ENCODE measurements at places on chromosomes 6 and 20.

DNA sequence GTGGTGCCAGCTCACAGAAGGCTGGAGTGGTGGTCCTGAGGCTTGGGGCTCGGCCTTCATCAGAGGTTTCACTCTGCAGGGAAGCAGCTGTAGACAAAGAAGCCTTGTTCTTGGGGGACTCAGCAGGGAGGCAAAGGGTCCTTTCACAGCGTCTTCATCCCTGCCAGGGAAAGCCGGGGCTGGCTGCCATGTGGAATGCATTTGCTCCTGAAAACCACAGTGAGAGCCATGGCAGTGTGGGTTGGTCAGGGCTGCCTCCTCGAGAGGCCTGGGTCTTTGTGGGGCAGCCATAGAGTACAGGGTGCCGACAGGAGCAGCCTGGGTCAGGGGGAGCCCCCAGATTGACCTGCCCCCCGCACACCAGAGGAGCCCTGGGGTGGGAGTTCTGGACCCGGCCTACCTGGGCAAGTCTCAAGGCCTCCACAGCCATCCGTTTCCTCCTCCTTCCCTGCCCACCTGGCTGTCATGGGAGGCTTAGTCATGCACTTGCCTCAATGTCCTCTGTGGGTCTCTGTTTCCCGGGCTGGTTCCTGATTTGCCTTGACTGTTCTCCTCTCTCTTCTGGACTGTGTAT is 144.0 kb downstream of the CDC5L start:
- DNase-seq: no peak

DNA sequence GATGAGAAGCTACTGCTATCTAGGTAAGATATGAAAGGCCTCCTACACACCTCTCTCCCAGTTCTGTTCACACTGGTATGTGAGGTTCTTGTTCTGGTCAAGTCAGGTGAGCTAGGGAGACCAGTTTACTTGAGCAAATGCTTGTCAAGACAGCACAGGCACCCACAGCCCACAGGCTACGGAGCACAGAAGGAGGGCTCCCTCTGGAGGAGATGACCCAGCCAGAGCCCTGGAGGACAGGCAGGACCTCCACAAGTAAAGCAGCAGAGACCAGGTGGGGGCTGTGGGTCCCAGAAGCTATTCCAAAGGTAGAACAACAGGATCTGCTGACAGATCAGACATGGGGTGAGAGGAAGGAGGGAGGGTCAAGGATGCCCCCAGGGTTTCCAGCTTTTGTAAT is 13.2 kb downstream of the MMP24OS start:
- DNase-seq: no peak

- DNase-seq: no peak
Observed at GRCh38 chr6:43851204-43851865, 81.3 kb downstream of the VEGFA start.

- no peak for DNase-seq
Observed at GRCh38 chr6:20812776-20813175, 278.5 kb downstream of the CDKAL1 start.

DNA sequence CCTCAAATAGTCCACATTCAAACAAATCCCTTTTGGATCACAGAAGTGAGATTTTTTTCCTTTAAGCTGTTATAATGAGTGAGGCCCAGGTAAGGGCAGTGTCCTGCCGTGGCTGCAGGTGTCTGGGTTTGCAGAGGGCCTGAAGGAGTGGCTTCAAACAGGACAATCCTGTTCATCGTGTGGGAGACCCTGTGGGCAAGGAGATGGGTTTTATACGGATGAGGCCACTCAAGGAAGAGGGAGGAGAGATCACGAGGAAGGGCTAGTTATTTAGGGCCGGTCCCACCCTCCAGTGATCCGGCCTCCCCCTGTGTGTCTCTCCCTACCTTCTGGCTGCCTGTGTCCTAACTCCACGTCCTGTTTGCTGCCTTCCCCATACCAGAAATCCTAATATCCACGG is 33.8 kb downstream of the PPP1R14C start:
- DNase-seq: no peak

DNA sequence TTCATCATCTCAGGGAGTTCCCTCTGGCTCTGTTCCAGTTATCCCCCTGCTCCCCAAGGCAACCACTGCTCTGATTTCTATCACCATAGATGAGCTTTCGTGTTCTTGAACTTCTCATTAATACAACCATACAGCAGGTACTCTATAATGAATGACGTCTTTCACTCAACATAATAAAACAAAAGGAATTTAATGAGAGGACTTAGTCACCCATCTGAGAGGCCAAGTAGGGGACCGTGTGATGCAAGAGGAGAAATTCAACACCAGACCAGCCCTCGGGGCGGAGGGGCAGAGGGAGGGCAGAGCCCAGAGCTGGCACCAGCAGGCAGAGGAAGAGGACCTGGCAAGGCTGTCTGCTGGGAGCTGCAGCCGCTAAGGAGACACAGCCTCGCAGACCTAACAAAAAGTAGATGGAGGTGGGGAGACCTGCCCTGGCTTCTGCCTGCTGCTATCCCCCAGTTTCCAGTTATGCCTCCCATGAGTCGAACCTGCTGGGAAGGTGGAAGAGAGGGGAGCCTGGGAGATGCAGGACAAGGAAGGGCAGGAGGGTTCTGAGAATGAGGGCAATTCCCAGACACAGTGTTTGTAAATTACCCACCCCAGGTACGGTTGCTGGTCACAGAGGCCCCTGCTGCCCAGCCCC is 13.8 kb downstream of the CCN5 start:
- DNase-seq: peak; percentile 91

DNA sequence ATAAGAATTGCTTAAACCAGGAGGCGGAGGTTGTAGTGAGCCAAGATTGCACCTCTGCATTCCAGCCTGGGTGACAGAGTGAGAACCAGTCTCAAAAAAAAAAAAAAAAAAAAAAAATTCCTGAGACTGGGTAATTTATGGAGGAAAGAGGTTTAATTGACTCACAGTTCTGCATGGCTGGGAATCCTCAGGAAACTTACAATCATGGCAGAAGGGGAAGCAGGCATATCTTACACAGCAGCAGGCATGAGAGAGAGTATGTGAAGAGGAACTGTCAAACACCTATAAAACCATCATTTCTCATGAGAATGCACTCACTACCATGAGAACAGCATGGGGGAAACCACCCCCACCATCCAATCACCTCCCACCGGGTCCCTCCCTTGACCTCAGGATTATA is 1.8 kb upstream of the FKBP1A start:
- no peak for DNase-seq

GRCh38 chr6:44737829-44738528 is 350.5 kb downstream of the CDC5L start:
- no peak for DNase-seq

GRCh38 chr6:118719351-118720124 is 68.1 kb upstream of the CEP85L start:
- DNase-seq: no peak

GRCh38 chr6:68990317-68990716 is 355.2 kb downstream of the ADGRB3 start:
- DNase-seq: no peak

GRCh38 chr6:141532211-141532610 is 600.5 kb upstream of the GJE1 start:
- DNase-seq: no peak

DNA sequence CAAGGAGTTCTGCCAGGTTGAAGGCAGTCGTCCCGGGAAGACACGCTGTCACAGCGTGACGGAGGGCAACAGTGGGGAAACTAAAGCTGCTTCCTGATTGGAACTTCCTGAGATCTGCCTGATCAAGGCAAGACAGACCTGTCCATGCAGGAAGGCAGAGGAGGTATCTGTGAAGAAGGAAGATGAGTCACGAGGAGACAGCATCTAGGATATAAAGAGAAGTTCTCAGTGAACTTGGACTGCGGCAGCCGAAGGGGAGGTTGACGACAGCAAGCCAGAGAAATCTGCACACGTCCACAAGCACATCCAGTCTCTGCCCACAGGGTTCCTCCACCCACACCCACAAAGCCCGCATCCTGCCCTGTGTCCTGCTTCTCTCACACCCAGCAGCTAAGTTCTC is 38.6 kb downstream of the PREP start:
- DNase-seq: no peak

DNA sequence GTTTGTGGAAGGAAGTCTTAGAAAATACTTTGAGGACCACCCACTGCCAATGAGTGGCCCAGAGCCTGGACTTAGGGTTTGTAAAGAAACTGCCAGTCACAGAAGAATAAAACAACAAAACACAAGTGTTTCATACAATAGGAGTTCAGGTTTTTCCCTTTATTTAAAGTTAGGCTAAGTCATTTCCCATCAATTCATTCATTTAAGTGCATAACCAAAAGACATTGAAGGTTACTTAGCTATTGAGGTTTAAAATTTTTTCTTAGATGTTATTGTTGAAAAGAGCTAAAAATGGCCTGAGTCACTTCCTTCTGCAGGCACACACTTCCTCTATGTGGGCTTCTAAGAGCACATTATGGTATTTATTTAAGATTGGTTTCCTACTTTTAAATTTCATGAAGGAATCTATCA is 54.2 kb downstream of the ARMC2 start:
- no peak for DNase-seq

DNA sequence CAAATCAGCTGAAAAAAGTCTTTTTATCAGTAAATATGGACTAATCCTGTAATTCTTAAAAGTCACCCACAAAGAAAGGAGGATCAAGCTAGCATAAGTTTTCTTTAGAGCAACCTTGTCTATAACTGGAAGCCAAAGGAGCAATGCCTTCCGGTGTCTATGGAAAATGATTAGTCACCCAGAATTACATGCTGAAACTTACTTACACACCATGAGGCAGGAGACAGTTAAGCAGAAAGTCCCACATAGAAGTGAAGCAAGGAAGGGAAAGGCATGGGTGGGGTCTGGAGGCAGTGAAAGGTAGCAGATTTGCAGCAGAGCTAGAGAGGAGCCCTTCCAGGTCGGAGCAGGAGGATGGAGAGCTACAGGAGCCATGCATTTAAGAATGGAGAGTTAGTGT is 153.7 kb upstream of the RIPOR2 start:
- DNase-seq: no peak

DNA sequence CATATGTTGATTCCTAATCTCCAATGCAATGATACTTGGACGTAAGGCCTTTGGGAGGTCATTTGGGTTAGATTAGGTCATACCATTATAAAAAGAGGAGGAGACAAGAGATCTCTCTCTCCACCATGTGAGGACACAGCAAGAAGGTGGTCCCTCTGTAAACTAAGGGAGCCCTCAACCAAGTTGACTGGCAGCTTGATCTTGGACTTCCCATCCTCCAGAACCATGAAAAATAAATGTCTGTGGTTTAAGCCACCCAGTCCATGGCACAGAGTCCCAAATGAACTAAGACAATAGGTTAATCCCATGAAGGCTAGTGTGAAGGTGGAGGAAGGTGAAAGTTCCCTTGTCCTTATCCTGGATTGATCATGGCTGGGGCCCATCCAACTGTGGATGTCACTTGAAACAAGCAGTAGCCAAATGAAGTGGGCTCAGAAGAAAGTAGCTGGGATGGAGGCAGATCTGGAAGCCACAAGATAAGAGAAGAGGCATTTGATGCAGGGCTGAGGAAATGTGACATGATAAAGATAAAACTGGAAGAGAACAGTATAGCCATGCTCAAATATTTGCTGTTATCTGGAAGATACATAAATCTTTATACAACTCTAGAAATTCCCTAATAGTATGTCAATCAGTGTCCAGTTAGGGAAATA is 99.9 kb downstream of the BANF2 start:
- no peak for DNase-seq

DNA sequence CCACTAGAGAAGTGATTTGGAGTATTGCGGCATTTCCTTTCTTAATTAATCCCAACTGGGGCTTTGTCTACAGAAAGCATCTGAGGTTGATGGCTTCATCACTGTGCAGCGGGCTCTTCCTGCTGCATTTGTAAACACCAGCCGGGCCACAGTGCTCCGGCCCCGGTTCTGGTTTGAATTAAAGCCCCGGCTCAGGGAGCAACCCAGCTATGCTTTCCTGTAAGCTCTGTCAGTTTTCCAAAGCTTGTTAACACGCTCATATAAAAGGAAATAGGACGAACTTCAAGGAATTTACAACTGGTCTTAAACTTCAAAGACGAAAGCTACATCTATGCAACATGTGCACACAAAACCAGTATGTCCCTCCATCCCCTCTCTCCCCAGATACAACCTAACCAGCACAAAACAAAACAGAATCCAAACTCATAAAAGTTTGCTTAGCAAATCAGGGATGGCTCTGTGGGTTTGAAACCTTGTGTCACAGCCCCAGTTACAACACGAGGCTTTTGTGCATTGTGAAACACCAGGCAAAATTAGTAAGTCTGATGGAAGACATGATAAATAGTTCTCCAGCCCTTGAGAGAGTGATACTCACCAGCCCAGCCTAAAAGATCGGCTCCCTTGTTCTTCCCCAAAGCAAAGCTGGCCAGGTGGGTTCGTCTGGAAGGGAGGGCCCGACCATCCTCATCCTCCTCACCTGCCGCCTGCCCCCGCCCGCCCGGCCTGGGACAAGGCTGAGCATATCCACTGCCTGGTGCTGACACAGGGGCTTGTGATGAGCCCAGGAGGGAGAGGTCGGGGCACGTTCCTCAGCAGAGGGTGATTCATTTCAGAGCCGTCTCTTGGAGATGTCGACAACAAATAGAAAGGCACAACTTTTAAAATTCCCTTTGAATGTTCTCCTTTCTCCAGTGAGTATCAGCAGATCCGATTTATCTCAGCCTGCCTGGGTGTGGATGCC is 197.9 kb downstream of the TFAP2C start:
- no peak for DNase-seq

DNA sequence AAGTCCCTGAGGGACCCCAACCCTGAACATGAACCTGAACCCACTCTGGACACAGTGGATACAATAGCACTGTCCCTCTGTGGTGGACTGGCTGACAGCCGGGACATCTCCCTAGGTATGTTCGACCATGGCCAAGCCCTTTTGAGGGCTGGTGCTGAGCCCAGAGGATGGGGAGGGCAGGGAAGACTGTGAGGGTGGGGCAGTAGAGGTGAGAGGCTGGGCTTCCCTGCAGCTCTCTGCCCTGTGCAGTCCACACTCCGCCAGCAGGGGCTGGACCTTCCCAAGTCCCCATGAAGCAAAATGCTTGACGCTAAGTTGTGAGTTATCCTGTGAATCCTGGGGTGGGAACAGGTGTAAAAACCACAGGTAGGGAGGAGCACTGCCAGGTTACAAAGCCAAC is 11.5 kb downstream of the LPIN3 start:
- no peak for DNase-seq

DNA sequence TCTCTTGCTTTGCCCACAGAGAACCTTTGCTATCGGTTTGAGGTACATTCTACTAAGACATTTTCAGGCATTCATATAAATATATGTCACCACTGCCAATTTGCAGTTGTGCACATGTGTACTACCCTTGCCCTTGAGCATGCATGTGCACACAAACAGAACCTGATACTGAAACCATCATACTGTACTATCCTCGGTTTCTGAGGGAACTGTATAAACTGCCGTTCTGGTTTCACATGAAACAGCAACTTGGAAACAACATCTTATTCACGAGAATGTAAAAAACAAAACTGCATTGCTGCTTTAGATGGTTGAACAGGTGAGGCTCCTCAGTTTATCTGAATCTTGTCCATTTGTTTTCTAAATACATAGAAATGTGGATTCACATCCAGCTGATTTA is 151.2 kb upstream of the TMEM170B start:
- no peak for DNase-seq

- DNase-seq: no peak
Observed at GRCh38 chr6:11920566-11920965, 91.5 kb upstream of the HIVEP1 start.

- DNase-seq: no peak
Observed at GRCh38 chr6:37502703-37503291, 3.1 kb upstream of the CCDC167 start.
